ENCODE measurements at places on chromosomes 2 and 18. TPM values are rescaled to one million over a fixed set of nuclear protein-coding genes. Genes with fewer than 3 reads are reported as not detected.

The LBX2 gene
- total RNA-seq, result not detected

The UGT1A3 gene
- not detected for total RNA-seq

The EVA1A gene
- 97.2 TPM for total RNA-seq

The RBM44 gene
- total RNA-seq, result 0.25 TPM

The FAM237A gene
- total RNA-seq, result not detected

The NR4A2 gene
- total RNA-seq, result not detected

The PID1 gene
- not detected for total RNA-seq

The MGAT4A gene
- total RNA-seq, result 3.0 TPM

DNA sequence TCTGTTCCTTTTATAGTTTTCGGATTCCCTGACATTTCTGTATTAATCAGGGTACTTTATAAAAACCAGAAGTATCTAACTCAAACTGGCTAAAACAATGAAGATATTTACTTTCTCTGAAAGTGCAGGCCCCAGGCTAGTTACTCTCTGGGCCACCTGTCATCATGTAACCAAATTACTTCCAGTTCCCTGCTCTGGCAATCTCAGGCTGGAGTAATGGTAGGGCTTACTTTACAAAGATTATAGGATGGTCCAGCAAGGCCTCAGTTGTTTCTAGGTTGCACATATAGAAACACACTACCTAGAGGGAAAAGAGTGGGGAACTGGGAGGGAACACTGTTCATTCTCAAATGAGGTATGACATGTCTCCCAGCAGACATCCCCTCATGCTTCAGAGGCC, 74.8 kb downstream of the CHST9 start:
- DNase-seq, result no peak

DNA sequence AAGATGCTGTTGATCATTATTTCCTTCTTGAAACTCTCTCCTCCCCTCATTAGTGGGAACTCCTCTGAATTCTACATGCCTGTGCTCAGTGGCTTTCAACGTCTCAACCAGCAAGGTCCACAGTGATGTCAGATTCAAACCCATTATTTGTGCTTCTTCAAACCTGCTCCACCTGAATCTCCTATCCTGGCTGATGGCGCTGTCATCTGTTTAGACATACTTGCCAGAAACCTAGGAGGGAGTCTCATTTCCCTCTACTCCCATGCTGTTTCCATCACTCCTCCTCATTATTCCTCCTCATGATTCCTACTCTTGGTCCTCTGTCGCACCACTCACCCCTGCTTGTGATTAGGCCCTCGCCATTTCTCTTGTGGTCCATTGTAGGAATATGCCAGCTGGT, 2.9 kb upstream of the LPIN2 start:
- peak; percentile 68 for DNase-seq

DNA sequence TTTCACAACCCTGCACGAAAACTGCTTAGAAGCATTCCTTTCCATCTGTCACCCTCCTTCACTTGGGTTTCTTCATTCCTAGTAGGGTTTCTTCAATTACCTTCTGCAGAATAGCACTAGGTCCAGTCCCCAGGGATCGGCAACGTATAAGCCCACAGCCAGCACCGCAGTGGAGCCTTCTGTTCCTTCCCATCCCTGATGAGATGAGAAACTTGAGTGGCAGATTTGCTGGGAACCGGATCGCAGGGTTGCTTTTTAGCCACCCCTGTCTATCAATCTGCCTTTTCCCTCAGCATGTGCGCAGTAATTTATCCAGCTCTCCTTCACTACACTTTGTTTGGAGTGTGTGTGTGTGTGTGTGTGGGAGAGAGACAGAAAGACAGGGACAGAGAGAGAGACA, 94.2 kb downstream of the CD8B2 start:
- no peak for DNase-seq

GRCh38 chr2:70104231-70105111, 17.2 kb downstream of the PCBP1 start:
- DNase-seq, result peak; percentile 38

DNA sequence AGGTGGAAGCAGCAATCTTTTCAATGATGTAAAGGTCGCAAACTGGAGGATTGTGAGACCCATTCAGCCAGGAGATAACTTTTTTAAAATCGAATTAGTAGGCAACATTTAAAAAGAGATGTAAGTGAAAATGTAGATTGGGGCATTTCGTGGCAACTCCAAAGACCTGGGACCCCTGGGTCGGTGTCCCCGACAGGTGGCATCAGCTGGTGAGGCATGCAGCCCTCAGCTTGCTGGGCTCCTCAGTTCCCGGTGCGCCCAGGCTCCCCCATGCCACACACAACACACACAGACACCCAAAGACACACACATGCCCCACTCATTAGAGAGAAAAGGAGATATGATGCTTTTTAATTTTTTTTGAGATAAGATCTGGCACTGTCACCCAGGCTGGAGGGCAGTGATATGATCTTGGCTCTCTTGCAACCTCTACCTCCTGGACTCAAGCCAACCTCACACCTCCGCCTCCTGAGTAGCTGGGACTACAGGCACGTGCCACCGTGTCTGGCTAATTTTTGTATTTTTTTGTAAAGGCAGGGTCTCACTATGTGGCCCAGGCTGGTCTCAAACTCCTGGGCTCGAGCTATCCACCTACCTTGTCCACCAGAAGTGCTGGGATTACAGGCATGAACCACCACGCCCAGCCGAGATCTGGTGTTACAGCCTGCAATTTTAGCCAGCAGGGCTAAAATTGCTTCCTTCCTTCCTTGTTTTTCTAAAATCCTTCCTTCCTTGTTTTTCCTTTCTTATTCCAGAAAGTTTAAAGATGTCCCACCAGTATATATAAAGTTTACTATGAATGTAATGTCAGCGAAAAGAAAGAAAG, 122.6 kb upstream of the EPAS1 start:
- peak; percentile 44 for DNase-seq

- no peak for DNase-seq
These were observed 108.1 kb upstream of the MSTN start for GRCh38 chr2:190170673-190171072.

- DNase-seq, result no peak
These were observed 100.3 kb downstream of the TTC32 start for GRCh38 chr2:19801367-19802080.

DNA sequence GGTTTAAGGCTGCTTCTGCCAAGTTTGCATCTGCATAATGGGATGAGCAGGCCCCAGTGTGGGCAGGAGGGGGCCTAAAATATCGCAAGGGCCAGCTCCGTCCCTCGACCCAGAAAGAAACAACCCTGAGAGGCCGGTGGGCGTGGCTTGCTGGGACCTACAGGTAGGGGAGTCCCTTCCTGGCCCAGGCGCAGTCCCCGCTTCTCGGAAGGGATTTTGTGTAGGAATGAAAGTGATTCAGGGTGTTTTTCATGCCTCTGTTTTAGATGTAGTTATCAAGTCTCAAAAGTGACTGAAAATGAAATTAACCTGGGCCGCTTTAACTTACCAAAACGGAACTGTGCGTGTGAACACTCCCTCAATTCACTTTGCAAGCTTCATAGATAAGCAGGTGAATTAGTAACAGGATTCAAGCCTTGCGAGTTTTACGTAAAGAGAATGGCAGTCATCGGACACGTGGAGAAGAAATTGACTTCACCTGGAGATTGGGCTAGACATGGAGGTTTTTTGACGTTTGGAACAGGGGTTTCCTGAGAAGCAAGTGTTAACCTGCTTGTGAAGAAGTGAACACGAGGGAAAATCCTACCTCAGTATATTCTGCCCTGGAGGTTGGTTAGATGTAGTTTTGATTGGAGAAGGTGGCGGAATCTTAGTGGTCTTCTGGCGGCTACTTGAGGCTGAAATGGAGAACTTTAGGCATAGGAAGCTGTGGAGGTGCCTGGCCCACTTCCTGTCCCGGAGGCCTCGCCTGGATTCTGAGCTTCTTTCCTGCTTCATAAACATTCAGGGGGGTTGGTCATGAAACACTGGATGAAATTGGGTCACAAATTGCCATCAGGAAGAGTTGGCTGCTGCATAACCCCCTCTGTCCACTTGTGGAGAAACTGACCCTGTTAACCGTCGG, 1.7 kb downstream of the NCK2 start:
- peak; percentile 64 for DNase-seq

GRCh38 chr18:38007026-38007425, 441.4 kb upstream of the CELF4 start:
- DNase-seq, result peak; percentile 8

DNA sequence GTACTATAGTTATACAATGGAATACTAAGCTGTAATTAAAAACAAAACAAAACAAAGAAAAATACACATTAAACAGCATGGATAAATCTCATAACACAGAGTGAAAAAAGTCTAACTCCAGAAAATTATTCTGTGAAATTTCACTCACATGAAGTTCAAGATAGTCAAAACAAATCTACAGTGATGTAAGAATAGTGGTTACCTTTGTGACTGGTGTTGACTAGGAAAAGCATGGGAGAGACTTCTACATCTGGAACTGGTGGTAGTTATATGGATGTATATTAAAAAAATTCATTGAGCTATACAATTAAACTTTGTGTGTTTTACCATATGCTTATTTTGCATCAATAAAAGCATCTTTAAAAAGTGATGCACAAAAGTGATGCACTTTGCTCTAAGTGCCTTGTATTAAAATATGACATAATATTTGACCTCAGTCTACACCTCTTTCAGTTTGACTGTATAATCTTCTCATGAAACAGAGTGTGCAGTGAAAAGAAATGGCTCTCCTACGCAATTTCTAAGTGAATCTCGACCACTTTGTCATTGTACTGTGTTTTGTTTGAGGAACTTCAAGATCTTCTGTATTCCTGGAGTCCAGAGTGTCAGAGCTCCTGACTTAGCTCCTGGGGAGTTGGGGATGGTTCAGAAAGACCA, 28.0 kb downstream of the STAT4 start:
- no peak for DNase-seq

DNA sequence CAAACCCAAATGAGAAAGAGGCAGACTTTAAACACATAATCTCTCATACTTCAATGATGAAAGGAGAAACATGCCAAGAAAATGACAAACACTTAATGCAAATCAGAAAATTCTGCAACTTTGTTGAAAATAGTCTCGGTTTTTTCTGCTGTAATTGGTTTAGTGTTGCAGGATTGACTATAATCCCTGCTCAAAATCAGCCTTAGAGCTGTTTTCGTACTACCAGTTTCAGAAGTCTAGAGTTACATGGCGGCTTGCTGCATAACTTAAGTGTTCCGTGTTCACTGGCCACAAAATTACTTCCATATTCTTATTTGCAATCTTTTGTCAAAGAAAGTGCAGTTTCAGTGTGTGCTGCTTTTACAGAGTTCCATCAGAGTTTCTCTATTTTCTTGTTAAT, 48.9 kb upstream of the ITGAV start:
- no peak for DNase-seq

DNA sequence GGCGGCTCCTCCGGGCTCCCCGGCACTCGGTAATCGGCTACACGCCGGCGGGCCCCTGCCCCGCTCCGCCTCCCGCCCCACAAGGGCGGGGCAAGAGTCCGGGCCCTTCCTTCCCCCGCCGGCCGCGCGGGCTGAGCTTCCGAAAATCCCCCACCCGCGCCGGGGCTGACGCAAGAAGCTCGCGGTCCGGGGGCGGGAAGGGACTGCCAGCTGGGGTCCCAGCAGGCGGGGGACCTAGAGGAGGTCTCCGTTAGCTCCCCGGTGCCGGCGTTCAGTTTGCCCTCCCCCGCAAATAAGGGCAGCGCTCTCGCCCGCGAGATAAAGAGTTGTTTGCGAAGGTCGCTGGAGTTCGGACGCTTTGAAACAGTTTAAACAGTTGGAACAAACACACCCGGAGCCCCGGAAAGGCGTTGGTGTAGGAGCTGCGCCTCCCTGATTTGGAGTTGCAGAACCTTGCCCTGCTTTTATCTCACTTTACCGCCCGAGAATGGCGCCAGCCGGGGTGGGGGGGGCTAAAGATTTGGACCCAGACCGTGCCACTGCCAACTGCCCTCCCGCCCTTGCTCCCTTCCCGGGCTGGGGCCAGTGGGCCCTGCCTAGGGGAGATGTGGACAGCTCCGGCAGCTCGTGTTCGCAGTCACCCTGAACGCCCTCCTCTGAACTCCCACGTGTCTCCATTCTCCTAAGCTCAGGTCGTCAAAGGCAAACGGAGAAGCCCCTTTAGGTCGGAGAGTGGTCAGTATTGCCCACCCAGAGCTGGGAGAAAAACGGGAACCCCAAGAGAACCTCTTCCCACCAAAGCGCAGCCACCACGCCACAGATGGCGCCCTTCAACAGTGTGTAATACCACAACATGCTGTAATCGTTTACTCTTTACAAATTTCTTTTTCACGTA, at the start of gene NFE2L2:
NFE2L2 (minus strand) TSS at position 35 of the 895 bp plus-strand sequence. CDS start 151 bp downstream, outside the sequence.
- DNase-seq, result peak; percentile 85

- DNase-seq, result no peak
These were observed 66.4 kb downstream of the COA5 start for GRCh38 chr2:98541906-98542305.

DNA sequence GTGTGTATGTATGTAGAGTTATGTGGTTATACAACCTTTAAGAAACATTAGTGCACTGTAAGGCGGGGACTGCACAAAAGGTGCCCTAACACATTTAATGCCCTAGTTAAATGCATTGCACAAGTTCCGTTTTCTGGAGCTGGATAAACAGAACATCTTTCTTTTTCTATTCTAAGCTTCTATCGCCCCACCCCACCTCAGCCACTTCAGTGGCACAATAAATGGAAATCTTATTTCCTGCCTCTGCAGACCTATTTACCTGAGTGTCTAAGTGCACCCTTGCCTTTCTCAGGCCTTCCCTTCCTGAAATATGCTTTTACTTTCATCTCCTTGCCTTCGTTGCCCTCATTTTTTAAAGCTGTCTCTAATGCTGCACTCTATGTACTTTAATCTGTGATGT, 123.5 kb downstream of the TANC1 start:
- DNase-seq, result no peak

Measured in G401 (cell line).